ENCODE measurements at places on chromosomes 7 and 10. TPM values are rescaled to one million over a fixed set of nuclear protein-coding genes. Genes with fewer than 3 reads are reported as not detected.

Gene FAM3C
- 40.2 TPM for total RNA-seq

Gene NODAL
- total RNA-seq, result 1.3 TPM

GRCh38 chr7:142542942-142543341, 206.3 kb upstream of the PRSS1 start:
- no peak overlapping the region for H3K4me3 ChIP-seq
- DNase-seq, result no peak
- H3K36me3 ChIP-seq, result no peaks in the 10 kb centered on the region

Gene ACSM6
- not detected for total RNA-seq

DNA sequence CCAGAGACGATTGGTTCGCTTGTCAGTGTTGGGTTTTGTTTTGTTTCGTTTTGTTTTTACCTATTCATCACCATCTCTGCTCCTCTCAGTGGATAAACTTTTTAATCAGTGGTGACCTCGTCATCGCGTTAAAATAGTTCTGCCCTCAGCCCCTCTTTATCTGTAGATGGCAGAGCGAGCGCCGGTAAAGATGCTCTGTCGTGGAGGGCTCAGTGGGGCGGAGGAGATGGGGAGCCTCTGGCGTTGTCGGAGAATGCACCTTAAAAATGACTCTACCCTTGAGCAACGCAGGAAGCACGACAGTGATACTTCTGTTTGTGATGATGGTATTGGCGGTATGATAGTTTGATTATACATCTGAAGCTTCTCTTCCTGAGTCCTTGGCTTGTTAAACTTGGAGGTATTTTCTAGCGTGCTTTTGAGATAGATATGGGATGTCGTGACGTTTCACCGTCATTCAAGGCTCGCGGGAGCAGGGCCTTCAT, 554 bp downstream of the CSGALNACT2 start:
- peaks cover 1% of the 10 kb centered on the region for H3K27me3 ChIP-seq
- DNase-seq, result no peak
- no peaks in the 10 kb centered on the region for H3K36me3 ChIP-seq
- peaks cover 6% of the 10 kb centered on the region for H3K4me1 ChIP-seq
- H3K4me3 ChIP-seq, result peak overlapping the region; percentile 95

Gene CFAP58
- not detected for total RNA-seq

Gene FAM20C
- total RNA-seq, result 34.0 TPM

DNA sequence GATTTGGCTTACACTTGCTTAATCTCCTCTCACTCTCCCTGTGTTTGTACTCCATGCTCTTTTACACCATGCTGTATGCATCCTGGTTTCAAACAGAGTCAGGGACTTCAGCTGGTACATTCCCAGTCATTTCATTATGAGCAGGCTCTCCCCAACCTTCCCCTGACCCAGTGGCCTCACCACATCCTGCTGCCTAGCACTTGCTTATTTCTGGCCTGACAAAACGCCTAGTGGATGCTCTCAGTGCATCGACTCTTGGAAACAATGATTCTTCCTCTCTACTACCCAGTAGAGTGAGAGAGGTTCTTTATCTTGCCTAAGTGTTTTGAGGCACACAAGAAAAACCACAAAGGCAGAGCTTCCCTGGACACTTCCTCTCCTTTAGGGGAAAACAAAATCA, 63.4 kb downstream of the CAV1 start:
- peak overlapping the region; percentile 30 for H3K27ac ChIP-seq
- peaks cover 17% of the 10 kb centered on the region for H3K4me1 ChIP-seq
- no peaks in the 10 kb centered on the region for H3K36me3 ChIP-seq
- H3K27me3 ChIP-seq, result no peaks in the 10 kb centered on the region
- H3K4me3 ChIP-seq, result no peak overlapping the region
- DNase-seq, result no peak

- DNase-seq, result no peak
- H3K27ac ChIP-seq, result no peak overlapping the region
- no peaks in the 10 kb centered on the region for H3K4me1 ChIP-seq
These were observed 36.5 kb downstream of the KMT2C start for GRCh38 chr7:152399344-152399743.

GRCh38 chr7:17436126-17436525, 137.7 kb downstream of the AHR start:
- no peak overlapping the region for H3K27ac ChIP-seq
- DNase-seq, result no peak
- H3K4me3 ChIP-seq, result no peak overlapping the region
- H3K4me1 ChIP-seq, result peaks cover 25% of the 10 kb centered on the region

Gene HOXA1
- total RNA-seq, result 18.8 TPM

GRCh38 chr10:3222068-3222467, 49.5 kb upstream of the PITRM1 start:
- DNase-seq, result no peak
- H3K27me3 ChIP-seq, result no peaks in the 10 kb centered on the region
- H3K4me1 ChIP-seq, result no peaks in the 10 kb centered on the region
- no peak overlapping the region for H3K27ac ChIP-seq
- H3K4me3 ChIP-seq, result no peak overlapping the region

- no peak overlapping the region for H3K4me3 ChIP-seq
- DNase-seq, result no peak
- no peaks in the 10 kb centered on the region for H3K27me3 ChIP-seq
These were observed 96.5 kb downstream of the BTRC start for GRCh38 chr10:101450277-101451080.

DNA sequence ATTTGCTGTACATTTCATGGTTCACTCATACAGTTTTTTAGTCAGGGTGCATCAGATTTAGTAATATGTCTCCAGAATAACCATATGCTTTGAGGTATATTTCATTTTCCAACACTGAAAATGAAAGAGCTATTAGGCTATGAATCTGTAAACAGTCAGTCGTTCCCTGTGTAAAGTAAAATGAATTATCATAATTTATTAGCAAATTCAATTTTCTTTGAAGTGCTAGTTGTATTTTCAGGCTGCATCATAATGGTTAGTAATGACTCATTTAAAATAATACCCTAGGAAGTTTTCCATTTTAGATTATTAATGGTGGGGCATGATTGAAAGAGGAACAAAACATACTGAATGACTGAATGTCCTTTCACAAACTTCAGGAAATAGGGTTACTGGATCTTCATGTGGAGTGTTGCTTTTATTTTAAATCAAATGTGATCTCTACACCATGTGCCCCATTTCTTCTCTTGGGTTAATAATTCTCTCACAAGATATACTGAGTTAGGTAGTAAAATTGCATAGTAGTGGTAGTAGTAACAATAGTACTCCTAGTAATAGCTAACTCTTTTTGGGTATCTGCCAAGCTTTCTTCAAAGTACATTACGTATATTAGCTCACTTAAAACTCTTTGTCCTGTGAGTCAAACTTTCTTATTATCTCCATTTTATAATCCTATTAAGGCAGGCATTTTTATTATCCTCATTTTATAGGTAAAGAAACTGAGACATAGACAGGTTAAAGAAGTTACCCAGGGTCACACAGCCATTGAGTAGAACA, 476.5 kb downstream of the SUGCT start:
- no peak for DNase-seq
- H3K4me3 ChIP-seq, result no peak overlapping the region
- H3K4me1 ChIP-seq, result no peaks in the 10 kb centered on the region
- no peaks in the 10 kb centered on the region for H3K36me3 ChIP-seq
- no peaks in the 10 kb centered on the region for H3K27me3 ChIP-seq

DNA sequence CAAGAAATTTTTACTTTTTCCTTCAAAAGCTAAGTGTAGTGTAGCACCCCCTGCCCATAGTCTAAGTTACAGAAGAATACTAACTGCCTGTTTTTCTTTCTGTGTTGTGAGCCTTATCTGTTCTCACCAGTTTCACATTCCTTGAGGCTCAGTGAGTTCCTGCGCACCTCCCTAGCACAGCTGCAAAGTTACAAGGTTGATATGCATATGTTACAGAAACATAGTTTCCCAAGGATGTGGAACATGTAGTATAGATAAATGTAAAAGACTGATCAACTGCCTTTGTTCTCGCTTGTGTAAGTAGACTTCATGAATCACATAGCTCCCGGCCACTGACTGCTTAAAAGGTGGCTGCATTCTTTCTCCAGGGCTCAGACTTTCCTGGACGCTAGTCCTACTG, 6.7 kb upstream of the ZNF33B start:
- DNase-seq, result peak; percentile 59
- H3K4me1 ChIP-seq, result peaks cover 51% of the 10 kb centered on the region
- no peaks in the 10 kb centered on the region for H3K27me3 ChIP-seq
- H3K36me3 ChIP-seq, result no peaks in the 10 kb centered on the region

Gene PRXL2A
- 88.6 TPM for total RNA-seq

- H3K27ac ChIP-seq, result no peak overlapping the region
- no peak overlapping the region for H3K4me3 ChIP-seq
- H3K4me1 ChIP-seq, result no peaks in the 10 kb centered on the region
- H3K27me3 ChIP-seq, result no peaks in the 10 kb centered on the region
These were observed 129.2 kb upstream of the UNC5B start for GRCh38 chr10:71082960-71083715.

GRCh38 chr10:1963341-1963740, 226.0 kb upstream of the ADARB2 start:
- no peak overlapping the region for H3K27ac ChIP-seq
- H3K4me1 ChIP-seq, result no peaks in the 10 kb centered on the region
- H3K4me3 ChIP-seq, result no peak overlapping the region
- no peaks in the 10 kb centered on the region for H3K27me3 ChIP-seq
- no peak for DNase-seq

GRCh38 chr10:37865957-37866803, 8.8 kb upstream of the ZNF248 start:
- no peak for DNase-seq
- H3K36me3 ChIP-seq, result no peaks in the 10 kb centered on the region
- peak overlapping the region; percentile 15 for H3K27ac ChIP-seq
- H3K27me3 ChIP-seq, result no peaks in the 10 kb centered on the region
- no peak overlapping the region for H3K4me3 ChIP-seq

DNA sequence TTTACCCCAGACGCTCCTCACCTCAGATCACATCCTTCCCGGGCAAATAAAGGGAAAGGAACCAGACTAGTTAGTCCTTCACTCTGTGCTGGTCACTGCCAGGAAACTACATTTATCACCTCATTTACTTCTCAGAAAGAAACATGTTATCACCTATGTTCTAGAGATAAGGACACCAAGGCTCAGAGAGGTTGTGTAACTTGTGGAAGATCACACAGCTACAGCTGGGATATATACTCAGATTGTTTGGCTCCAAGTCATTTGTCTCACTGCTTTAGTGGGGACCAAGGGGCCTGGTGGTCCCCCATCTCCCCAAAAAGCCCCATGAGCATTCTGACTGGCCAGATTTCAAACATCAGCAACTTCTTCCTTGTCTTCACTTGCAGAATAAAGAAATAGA, 17.5 kb upstream of the BTBD16 start:
- peaks cover 3% of the 10 kb centered on the region for H3K36me3 ChIP-seq
- DNase-seq, result no peak
- H3K4me1 ChIP-seq, result no peaks in the 10 kb centered on the region
- H3K27ac ChIP-seq, result no peak overlapping the region

Gene PON3
- 15.0 TPM for total RNA-seq

DNA sequence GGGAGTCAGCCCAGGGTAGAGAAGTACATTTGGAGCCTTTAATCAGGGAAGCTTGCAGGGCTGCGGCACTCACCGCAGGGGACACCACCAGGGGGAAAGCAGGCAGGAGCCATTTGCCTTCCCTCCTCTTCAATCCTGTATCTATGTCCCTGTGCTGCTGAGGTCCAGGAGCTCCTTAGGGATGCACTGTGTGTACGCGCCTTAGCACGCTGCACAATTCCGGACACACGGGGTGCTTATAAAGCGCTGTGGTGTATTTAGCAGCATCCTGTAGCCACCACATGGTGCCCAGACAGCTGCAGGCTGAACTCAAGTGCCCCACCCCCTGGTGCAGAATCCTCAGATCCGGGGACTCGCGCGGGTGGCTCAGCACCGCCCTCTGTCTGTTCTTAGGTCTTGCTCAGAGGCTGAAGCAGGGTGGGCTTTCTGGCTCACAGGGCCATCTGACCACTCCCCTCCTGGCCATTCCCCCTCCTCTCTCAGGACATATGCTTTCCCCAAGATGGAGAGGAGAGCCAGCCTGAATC, 421.4 kb downstream of the SDK1 start:
- H3K4me1 ChIP-seq, result no peaks in the 10 kb centered on the region
- H3K4me3 ChIP-seq, result no peak overlapping the region
- H3K27ac ChIP-seq, result no peak overlapping the region
- no peaks in the 10 kb centered on the region for H3K27me3 ChIP-seq
- H3K36me3 ChIP-seq, result no peaks in the 10 kb centered on the region

DNA sequence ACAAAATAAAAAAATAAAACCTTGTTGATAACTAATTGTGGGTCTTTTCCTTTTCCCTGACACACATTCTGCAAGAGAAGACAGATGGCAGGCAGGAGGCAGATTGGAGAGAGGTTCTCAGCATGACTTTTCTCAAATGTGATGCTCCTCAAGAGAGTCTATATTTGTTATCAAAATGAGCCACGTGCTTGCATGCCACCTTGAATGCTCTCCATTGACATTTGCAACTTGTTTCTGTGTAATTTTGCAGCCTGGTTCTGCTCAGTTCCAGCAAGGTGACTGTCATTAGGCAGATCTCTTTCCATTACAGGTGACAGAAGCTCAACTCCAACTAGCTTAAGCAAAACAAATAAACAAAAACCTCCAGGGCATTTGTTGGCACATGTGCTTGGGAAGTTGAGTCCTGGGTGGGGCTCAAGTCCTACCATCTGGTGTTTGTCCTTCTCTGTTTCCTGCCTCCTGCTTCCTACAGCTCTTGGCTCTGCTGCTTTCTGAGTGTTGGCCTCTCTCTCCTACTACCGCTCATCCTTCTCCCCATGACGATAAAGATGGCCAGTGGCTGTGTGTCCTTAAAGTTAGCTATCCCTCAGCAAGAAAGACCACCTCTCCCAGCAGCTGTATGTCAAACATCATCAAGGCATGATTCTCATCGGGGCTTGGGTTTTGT, 56.7 kb downstream of the GRK5 start:
- no peak for DNase-seq
- no peaks in the 10 kb centered on the region for H3K27me3 ChIP-seq
- H3K4me3 ChIP-seq, result no peak overlapping the region
- H3K27ac ChIP-seq, result no peak overlapping the region
- H3K36me3 ChIP-seq, result no peaks in the 10 kb centered on the region

Measured in Caco-2 (cell line).